ENCODE measurements at places on chromosomes 16 and 17.
A peak's percentile ranks its signal among the peaks of the same experiment; 100 is the strongest.

- no peak for DNase-seq
Observed at GRCh38 chr17:35889241-35889640, 9.1 kb upstream of the CCL5 start.

GRCh38 chr16:89155851-89156739, 15.5 kb upstream of the CDH15 start:
- DNase-seq, result no peak

DNA sequence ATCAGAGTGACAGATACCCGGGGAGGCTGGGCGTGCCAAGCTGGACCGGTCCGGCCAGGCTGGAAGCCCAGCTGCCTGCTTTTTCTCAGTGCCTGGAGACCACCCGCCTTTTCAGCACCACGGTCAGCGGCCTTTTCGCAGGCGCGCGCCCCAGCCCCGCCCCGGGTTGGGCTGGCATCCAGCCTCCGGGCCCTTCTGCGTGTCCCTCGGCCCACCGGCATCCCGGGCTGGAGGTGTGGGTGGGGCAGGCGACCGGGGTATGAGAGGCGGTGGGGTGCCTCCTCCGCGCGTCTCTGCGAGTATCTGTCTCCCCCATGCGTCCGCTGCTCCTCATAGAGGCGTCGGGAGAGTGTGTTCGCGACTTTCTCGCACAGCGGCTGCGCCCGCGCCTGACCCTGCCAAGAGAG, 102.5 kb downstream of the MRM1 start:
- DNase-seq, result peak; percentile 12

GRCh38 chr17:70271200-70271599, 101.9 kb downstream of the KCNJ2 start:
- no peak for DNase-seq

GRCh38 chr16:72811188-72811720, 236.7 kb downstream of the ZFHX3 start:
- DNase-seq, result no peak

- no peak for DNase-seq
Observed at GRCh38 chr16:72051818-72052217, 2.5 kb upstream of the HP start.

- DNase-seq, result peak; percentile 66
Observed at GRCh38 chr17:34375426-34375997, 12.5 kb upstream of the CCL1 start.

DNA sequence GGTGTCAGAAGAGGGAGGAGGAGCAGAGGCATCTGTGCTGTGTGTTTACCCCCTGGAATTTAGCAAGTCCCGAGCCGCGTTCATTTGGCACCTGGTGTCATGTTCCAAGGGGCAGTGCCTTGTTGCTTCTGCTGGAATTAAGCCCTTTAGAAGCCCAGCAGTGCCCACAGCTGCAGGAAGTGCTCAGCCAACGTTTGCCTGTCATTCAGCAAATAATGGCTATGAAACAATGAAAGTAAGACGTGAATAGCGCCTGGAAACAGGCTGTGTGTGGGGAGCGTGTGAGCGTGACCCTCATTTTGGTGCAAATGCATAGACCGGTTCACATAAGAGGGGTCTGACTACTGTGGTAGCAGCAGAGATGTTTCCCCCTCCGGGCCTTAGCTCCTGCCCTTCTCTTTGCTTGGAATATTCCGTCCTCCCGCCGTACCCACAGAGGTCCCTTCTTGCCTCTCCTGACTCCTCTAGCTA, 5.8 kb upstream of the ATP2C2 start:
- no peak for DNase-seq

DNA sequence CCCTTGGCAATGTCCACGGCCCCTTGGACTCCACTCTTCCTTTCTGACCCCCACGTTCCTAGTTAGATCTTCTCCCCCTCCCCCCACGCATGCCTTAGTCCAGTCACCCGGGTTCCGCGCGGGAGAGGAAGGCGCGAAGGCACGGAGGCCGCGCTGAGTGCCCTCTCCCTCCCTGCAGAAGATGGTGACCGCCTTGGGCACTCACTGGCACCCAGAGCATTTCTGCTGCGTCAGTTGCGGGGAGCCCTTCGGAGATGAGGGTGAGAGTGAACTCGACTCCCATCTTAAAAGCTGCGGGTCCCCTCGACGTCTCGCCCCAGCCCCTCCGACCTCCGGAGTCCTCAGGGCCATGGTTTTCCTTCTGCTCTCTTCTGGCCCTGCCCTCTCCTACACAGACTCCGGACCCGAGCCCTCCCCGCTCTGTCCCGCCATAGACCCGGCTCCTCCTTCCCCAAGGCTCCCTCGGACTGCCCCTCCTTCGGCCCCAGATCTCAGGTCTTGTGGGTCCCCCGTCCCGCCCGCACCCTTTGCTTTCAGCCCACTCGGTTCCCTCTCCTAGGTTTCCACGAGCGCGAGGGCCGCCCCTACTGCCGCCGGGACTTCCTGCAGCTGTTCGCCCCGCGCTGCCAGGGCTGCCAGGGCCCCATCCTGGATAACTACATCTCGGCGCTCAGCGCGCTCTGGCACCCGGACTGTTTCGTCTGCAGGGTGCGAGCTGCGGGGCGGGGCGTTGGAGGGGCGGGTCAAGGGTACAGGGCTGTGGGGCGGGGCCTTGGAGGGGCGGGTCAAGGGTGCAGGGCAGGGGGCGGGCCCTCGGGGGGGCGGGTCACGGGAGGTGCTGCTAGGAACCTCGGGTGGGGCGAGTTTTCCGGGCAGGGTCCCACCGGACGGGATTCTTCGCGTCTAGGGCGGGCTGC, 4.6 kb downstream of the TGFB1I1 start:
- no peak for DNase-seq

- no peak for DNase-seq
Observed at GRCh38 chr17:67942810-67943209, 53.5 kb downstream of the C17orf58 start.

DNA sequence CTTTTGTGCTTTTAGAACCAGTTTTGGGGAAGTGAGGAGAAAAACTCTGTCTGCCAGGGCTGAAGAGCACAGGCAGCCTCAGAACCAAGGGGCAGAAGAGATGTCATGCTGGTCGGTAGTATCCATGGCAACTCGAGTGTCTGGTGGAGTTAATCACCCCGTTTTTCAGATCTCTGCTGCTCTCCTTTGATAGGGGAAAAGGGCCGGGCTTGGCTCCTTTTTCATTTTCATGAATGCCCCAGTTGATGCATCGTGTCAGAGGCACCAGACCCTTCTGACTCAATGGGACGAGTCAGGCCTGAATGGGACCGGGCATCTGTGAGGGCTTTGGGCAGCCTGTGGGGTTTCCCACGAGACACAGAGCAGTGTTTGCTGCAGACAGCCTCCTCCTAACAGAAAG, 304.6 kb downstream of the ABCC12 start:
- no peak for DNase-seq

- DNase-seq, result peak; percentile 96
Observed at GRCh38 chr16:5649762-5650743, 552.5 kb upstream of the EEF2KMT start.

GRCh38 chr17:1630662-1631061, 2.0 kb upstream of the SLC43A2 start:
- DNase-seq, result no peak

GRCh38 chr17:2885733-2886132, 89.5 kb downstream of the RAP1GAP2 start:
- no peak for DNase-seq

DNA sequence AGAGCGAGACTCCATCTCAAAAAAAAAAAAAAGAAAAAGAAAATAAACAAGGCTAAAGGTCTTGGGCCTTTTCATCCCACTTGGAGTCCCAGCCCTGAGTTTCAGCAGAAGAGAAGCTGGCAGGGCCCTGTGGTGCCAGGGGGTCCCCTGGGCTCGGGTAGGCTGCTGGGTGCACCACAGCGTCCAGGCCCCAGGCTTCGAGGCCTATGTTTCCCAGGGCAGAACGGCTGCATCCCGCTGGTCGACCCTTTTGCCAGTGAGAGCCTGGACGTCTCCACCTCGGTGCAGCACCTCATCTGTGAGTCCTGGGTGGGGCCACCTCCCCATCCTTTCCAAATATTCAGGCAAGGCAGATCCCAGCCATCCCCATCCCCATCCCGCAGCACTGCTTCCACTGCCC, 2.2 kb downstream of the TMEM235 start:
- DNase-seq, result no peak

- DNase-seq, result no peak
Observed at GRCh38 chr17:17362540-17362930, 59.4 kb downstream of the NT5M start.

GRCh38 chr16:81715358-81716196, 63.5 kb upstream of the PLCG2 start:
- DNase-seq, result no peak

DNA sequence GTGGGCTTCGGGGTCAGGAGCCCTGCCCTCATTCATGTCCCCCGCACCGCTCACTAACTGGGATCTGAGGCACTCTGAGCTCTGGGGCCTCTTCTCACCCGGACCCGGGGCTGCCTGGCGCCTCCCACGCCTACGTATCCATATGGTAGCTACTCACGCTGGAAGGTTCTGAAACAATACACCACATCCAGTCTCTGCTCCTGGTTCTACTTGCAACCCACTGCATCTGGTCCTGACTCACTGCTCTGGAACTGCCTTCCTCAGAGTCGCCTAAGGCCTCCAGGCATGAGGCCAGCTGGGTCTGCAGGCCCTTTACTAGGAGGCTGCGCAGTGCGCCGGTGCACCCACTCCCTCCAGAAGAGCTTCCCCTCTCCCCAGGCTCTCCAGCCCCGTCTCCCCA, 18.1 kb downstream of the USP36 start:
- DNase-seq, result no peak

- no peak for DNase-seq
Observed at GRCh38 chr17:41186872-41187271, 2.2 kb upstream of the KRTAP4-1 start.

DNA sequence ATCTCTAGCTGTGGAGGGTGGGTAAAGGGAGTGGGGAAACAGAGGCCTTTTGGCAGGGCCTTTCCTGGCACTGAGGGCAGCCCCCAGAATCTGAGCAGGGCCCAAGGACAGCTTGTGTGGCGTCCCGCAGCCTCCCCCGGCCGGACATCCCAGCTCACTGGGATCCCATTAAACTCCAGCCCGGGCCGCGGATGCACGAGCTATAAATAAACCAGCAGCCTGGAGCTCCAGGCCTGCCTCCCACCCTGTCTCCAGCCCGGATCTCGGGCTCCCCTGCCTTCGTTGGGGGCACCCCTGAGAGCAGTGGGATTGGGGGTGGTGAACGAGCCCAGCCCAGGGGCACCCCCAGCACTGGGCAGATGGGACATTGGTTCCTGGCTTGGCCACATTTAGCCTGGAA, 13.8 kb upstream of the AATK start:
- no peak for DNase-seq

DNA sequence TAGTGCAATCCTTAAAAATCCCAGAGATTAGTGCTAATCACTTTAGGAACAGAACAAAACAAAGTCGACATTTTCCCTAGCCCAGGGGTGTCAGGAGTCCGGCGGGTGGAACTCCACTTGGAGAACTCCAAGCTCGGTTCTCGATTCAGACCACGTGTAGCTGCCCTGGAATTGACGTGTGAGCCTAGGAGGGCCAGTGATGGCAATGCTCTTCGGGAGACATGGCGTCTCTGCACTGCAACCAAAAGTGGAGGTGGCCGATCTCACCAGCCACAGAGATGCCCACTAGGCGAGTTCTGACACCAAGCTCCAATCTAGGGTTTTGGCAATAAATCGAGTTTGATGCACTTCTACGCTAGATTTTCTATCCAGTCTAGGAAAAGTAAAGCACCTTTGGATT, 17.6 kb downstream of the MAP1LC3B start:
- DNase-seq, result no peak

DNA sequence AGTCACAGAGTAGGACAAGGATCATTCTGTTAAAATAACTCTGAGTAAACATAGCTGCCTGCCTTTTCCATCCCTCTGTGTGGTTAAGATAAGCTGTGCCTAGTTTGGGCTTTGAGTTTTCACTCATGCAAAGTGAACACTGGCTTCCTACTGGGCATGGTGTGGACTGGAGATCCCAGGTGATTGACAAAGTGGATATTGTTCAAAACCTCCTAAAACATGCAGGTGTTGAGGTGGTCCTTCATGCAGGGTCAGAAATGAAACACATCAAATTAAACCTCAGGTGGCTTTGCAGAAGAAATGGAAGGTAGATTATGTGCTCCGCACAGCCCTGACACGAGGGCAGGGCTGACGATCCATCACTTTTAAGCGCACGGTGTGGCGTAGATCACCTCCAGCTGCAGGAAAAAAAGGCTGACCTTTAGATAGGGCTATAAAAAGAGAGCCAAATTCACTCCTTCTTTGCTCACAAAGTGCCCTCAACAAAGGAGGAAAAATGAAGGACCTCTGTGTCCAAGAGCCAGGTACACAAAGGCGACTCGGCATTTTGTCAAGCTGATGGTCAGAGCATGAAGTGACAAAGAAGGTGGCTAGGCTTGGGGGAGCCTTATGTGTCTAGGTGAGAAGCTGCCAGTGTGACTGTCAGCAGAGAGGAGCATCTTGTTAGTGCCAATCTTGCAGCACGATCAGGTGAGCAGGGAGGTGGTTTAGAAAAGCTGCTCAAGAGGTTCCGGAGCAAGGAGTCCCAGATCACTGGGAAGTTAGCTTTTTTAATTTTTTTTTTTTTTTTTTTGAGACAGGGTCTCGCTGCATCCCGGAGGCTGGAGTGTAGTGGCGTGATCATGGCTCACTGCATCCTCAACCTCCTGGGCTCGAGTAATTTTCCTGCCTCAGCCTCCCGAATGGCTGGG, 19.9 kb upstream of the ITPRIPL2 start:
- DNase-seq, result no peak

- no peak for DNase-seq
Observed at GRCh38 chr16:3459401-3460090, 16.1 kb downstream of the NAA60 start.

DNA sequence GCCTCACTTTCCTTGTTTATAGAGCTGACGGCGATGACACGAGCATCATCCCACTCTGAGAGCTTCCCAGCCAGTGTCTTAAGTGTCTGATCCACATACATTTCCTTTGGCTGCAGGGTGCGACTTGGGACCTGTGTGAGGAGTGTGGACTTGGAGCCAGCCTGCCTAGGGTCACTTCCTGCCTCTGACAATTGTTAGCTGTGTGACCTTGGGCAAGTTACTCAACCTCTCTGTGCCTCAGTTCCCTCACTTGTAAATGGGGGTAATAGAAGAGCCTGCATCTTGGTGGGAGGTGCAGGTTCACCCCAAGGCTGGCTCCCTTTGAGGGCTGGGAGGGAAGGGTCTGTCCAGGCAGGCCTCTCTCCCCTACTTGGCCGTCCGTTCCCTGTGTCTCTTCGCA, 27.4 kb upstream of the GSE1 start:
- no peak for DNase-seq

DNA sequence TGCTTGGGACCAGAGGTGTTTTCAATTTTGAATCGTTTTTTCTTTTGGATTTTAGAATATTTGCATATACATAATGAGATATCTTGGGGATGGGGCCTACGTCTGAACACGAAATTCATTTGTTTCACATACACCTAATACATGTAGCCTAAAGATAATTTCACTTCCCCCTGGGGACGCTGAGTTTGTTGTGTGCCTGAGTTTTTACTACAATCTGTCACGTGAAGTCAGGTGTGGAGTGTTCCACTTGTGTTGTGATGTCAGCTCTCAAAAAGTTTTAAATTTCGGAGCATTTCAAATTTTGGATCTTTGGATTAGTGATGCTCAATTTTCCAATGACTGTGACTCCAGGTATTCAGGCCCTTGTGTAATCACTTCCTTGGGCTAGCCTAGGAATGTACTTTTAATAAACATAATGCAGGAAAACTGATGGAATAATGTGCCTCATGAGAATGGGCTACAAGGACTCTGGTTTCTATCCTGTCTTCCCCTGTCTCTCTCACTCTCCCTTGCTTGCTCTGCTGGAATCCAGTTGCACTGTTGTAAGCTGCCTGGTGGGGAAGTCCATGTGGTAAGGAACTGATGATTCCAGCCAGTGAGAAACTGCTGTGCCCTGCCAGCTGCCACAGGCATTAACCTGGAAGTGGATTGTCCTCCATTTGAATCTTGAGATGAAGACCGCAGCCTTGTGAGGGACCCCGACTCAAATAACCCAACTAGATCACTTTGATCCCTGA, 403.8 kb downstream of the SHISA9 start:
- DNase-seq, result no peak

Data from DMS79 treated with DMSO at 0.1 percent for 48 hours (cell line).